Posterior vena cava (tissue), 2 donors: ENCODE measurements at places on chromosomes 1 and 21. TPM values are rescaled to one million over a fixed set of nuclear protein-coding genes. Genes with fewer than 3 reads are reported as not detected.

Gene OR10Z1
- not detected for total RNA-seq

Gene TAL1
- total RNA-seq: 5.3 TPM

Gene PGBD5
- total RNA-seq: 0.43 TPM

Gene CMPK1
- 127 TPM for total RNA-seq

Gene SPRR1B
- not detected for total RNA-seq

Gene VANGL2
- 2.4 TPM for total RNA-seq

Gene CLIC6
- total RNA-seq: 3.0 TPM

Gene RBBP4
- total RNA-seq: 108 TPM

Gene SLAMF6
- 1.2 TPM for total RNA-seq

Gene SDCCAG8
- 40.8 TPM for total RNA-seq

Gene ZNF683
- not detected for total RNA-seq

Gene ERICH3
- total RNA-seq: 0.19 TPM

Gene SHISAL2A
- total RNA-seq: not detected

Gene C1orf21
- 69.3 TPM for total RNA-seq

Gene KCNJ6
- not detected for total RNA-seq

Gene ARTN
- total RNA-seq: 4.2 TPM

Gene INKA2
- 12.4 TPM for total RNA-seq

Gene C1orf122
- total RNA-seq: 42.1 TPM

Gene ANKRD45
- 0.42 TPM for total RNA-seq

Gene SLC30A1
- 25.8 TPM for total RNA-seq

Gene GJA9
- total RNA-seq: not detected

Gene C1orf52
- 17.5 TPM for total RNA-seq

Gene NPHS2
- not detected for total RNA-seq

Gene LCE6A
- total RNA-seq: not detected

Gene ZYG11A
- total RNA-seq: not detected

Gene FLG2
- not detected for total RNA-seq

Gene MAP3K21
- total RNA-seq: 0.29 TPM

Gene COL24A1
- 0.38 TPM for total RNA-seq

Gene TSPAN1
- total RNA-seq: 1.3 TPM

Gene TEDDM1
- not detected for total RNA-seq
